Endothelial cell of umbilical vein (primary cell): ENCODE measurements at places on chromosomes 2 and 18. TPM values are rescaled to one million over a fixed set of nuclear protein-coding genes. Genes with fewer than 3 reads are reported as not detected.
A peak's percentile ranks its signal among the peaks of the same experiment; 100 is the strongest.

DNA sequence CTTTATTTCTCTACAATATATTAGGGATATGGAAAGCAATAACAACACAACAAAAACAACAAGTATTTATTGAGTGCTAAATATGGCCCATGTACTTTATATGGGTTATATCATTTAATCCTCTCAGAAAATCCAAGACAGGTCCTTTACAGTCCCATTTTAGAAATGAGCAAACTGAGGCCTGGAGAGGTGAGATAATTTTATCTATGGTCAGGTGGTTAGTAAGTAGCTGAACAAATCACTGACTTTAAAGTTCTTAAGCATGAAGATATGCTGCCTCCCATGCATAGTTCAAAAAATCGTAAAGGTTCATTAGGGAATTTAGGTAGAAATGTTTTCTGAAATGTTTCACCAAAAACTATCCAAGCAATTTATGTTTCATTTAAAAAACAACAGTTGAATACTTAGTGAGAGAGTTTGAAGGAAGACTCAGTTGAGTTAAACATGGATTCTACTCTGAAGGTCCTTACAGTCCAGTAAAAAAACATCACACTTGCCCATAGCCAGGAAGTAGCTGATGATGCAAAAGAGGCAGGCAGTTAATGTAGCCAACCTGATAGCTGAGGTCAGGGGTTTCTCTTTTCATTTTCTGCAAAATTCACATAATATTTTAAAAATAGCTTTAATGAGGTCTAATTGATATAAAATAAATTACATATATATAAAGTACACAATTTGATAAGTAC lies 7.6 kb upstream of the NFE2L2 start:
- no peaks in the 10 kb centered on the region for H3K27me3 ChIP-seq
- peaks cover 25% of the 10 kb centered on the region for H3K4me1 ChIP-seq
- H3K27ac ChIP-seq: no peak overlapping the region
- H3K36me3 ChIP-seq: no peaks in the 10 kb centered on the region
- no peak overlapping the region for H3K4me3 ChIP-seq

GRCh38 chr2:166155589-166155988 lies 27.8 kb upstream of the SCN1A start:
- no peaks in the 10 kb centered on the region for H3K4me1 ChIP-seq
- H3K27ac ChIP-seq: no peak overlapping the region
- H3K36me3 ChIP-seq: no peaks in the 10 kb centered on the region
- H3K4me3 ChIP-seq: no peak overlapping the region
- H3K27me3 ChIP-seq: no peaks in the 10 kb centered on the region

The TMEM247 gene
- not detected in 2 replicates for polyA plus RNA-seq

GRCh38 chr2:37788602-37789209 lies 117.3 kb upstream of the CDC42EP3 start:
- H3K4me3 ChIP-seq: no peak overlapping the region
- no peaks in the 10 kb centered on the region for H3K4me1 ChIP-seq
- no peaks in the 10 kb centered on the region for H3K36me3 ChIP-seq
- no peaks in the 10 kb centered on the region for H3K27me3 ChIP-seq

DNA sequence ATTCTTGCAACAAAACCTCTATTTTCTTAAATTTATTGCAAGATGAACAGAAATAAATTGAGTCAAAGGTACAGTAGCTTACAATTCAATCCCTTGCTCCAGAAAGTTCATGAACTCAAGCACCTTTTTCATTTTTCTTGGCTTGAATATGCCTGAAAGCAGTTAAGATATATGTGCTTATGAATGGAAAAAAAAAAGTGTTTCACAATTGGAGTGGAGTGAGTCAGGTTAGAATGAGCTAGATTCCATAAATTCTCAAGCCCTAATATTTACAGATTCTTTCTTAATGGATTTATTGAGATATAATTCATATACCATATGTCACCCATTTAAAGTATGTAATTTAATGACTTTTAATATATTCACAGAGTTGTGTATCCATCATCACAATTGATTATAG lies 39.6 kb upstream of the NEMP2 start:
- no peaks in the 10 kb centered on the region for H3K4me1 ChIP-seq
- H3K4me3 ChIP-seq: no peak overlapping the region
- no peaks in the 10 kb centered on the region for H3K36me3 ChIP-seq
- DNase-seq: no peak
- no peak overlapping the region for H3K27ac ChIP-seq

- DNase-seq: no peak
- H3K4me3 ChIP-seq: no peak overlapping the region
- H3K27ac ChIP-seq: no peak overlapping the region
- peaks cover 18% of the 10 kb centered on the region for H3K36me3 ChIP-seq
Measured at GRCh38 chr2:37287966-37288365, 36.7 kb downstream of the PRKD3 start.

The PRSS56 gene
- not detected in 2 replicates for polyA plus RNA-seq

DNA sequence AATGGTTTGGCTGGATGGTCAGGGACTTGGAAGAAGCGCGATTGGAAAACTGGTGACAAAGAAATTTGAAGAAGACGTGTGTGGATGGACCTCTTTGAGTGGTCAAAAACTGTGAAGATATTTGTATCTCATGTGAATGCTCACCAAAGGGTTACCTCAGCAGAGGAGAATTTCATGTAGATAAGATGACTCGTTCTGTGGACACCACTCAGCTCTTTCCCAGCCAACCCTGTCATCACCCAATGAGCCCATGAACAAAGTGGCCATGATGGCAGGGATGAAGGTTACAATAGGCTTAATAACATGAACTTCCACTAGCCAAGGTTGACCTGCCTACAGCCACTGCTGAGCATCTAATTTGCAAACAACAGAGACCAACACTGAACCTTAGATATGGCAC lies 248.3 kb downstream of the KCNE4 start:
- no peak overlapping the region for H3K27ac ChIP-seq
- no peak overlapping the region for H3K4me3 ChIP-seq
- no peaks in the 10 kb centered on the region for H3K27me3 ChIP-seq
- no peak for DNase-seq
- no peaks in the 10 kb centered on the region for H3K36me3 ChIP-seq

GRCh38 chr2:53793261-53793660 lies 6.4 kb downstream of the ERLEC1 start:
- no peaks in the 10 kb centered on the region for H3K27me3 ChIP-seq
- H3K36me3 ChIP-seq: no peaks in the 10 kb centered on the region
- DNase-seq: no peak
- no peak overlapping the region for H3K4me3 ChIP-seq

DNA sequence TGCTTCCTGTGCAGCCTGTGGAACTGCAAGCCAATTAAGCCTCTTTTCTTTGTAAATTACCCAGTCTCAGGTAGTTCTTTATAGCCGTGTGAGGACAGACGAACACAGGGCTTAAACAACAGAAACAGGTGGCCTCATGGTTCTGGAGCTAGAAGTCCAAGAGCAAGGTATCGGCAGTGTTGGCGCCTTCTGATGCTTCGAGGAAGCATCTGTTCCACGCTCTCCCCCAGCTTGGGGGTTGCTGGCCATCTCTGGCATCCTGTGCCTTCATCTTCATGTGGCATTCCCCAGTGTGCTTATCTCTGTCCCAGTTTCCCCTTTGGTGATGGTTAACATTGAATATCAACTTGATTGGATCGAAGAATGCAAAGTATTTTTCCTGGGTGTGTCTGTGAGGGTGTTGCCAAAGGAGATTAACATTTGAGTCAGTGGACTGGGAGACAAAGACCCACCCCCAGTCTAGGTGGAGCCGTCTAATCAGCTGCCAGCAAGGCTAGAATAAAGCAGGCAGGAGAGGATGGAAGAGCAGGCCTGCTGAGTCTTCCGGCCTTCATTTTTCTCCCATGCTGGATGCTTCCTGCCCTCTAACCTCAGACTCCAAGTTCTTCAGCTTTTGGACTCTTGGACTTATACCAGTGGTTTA lies 287.6 kb downstream of the PHLPP1 start:
- peaks cover 10% of the 10 kb centered on the region for H3K4me1 ChIP-seq
- H3K27me3 ChIP-seq: no peaks in the 10 kb centered on the region
- no peak overlapping the region for H3K4me3 ChIP-seq
- no peaks in the 10 kb centered on the region for H3K36me3 ChIP-seq
- no peak for DNase-seq
- H3K27ac ChIP-seq: no peak overlapping the region

- no peak overlapping the region for H3K27ac ChIP-seq
- H3K4me3 ChIP-seq: no peak overlapping the region
- H3K27me3 ChIP-seq: no peaks in the 10 kb centered on the region
- peak; percentile 61 for DNase-seq
- H3K4me1 ChIP-seq: no peaks in the 10 kb centered on the region
- no peaks in the 10 kb centered on the region for H3K36me3 ChIP-seq
Measured at GRCh38 chr18:68735483-68736343, 20.8 kb upstream of the TMX3 start.

GRCh38 chr2:27214941-27215340 lies 2.2 kb upstream of the CAD start:
- no peaks in the 10 kb centered on the region for H3K27me3 ChIP-seq
- no peak for DNase-seq
- no peaks in the 10 kb centered on the region for H3K36me3 ChIP-seq
- H3K4me3 ChIP-seq: no peak overlapping the region
- no peak overlapping the region for H3K27ac ChIP-seq

- no peaks in the 10 kb centered on the region for H3K27me3 ChIP-seq
- DNase-seq: no peak
- H3K27ac ChIP-seq: no peak overlapping the region
- H3K36me3 ChIP-seq: no peaks in the 10 kb centered on the region
- no peaks in the 10 kb centered on the region for H3K4me1 ChIP-seq
Measured at GRCh38 chr2:181025004-181025403, 44.6 kb downstream of the UBE2E3 start.

GRCh38 chr2:112836163-112836560 lies 417 bp downstream of the IL1B start:
- no peaks in the 10 kb centered on the region for H3K27me3 ChIP-seq
- H3K27ac ChIP-seq: no peak overlapping the region
- no peak for DNase-seq
- peaks cover 15% of the 10 kb centered on the region for H3K4me1 ChIP-seq
- no peak overlapping the region for H3K4me3 ChIP-seq

DNA sequence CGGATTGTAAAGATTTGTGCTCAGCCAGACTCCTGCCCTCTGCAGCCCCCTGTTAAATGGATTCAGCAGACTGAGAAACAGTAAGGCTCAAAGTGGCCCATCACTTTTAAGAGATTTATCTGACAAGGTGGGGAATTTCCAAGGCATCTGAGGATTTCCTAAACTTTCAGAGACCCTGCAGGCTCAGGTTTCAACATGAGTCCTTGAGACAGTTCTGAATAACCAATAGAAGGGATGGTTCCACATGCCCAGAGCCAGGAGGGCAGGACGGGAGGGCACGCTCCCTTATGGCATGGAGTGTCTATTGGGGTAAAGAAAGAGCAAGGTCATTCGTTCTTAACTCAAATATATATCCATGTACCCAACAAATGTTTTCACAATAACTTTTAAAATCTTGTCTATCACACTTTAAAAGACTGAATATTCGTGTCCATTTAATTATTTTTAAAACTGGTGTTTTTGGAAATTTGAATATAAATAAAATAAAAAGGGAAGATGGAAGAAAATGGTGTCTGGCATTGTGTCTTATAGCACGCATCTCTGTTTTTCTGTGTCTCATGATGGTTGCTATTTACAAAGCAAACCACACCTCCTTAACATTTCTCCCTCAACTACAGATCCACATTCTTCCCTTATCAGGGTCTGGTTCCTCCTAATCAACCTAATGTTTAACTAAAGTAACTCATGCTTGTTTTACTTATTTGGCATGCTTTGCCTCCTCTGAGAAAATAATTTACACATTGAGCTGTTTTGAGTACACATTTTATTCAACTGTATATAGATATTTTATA lies 56.0 kb upstream of the DSG1 start:
- DNase-seq: no peak
- H3K27ac ChIP-seq: no peak overlapping the region
- H3K36me3 ChIP-seq: no peaks in the 10 kb centered on the region
- H3K4me1 ChIP-seq: no peaks in the 10 kb centered on the region
- no peak overlapping the region for H3K4me3 ChIP-seq

DNA sequence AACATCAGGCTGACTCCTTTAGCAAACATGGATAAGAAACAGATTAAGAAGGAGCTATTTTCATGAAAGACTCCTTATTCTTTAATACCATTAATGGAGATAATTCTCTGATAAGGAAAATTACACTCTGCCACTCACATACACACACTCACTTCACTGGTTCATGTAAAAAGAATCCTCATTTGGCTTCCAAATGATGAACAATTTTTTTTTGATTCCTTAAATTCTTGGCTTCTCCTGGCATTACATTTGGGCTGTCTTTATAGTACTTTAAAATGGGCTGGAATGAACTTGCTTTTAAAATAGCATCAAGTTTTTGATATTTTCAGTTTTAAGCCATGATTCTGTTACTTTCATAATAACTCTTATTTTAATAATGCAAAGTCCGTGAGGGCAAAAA lies 328.6 kb downstream of the SLC8A1 start:
- H3K4me3 ChIP-seq: no peak overlapping the region
- no peaks in the 10 kb centered on the region for H3K27me3 ChIP-seq
- no peak overlapping the region for H3K27ac ChIP-seq
- no peak for DNase-seq
- H3K36me3 ChIP-seq: no peaks in the 10 kb centered on the region

The ASPRV1 gene
- polyA plus RNA-seq: 0.19 and 0.22 TPM in 2 replicates

GRCh38 chr2:117631152-117631945 lies 183.1 kb upstream of the DDX18 start:
- no peak overlapping the region for H3K27ac ChIP-seq
- no peaks in the 10 kb centered on the region for H3K4me1 ChIP-seq
- DNase-seq: no peak
- H3K4me3 ChIP-seq: no peak overlapping the region
- no peaks in the 10 kb centered on the region for H3K27me3 ChIP-seq
- H3K36me3 ChIP-seq: no peaks in the 10 kb centered on the region

The TUBA3E gene
- not detected in 2 replicates for polyA plus RNA-seq

- H3K27ac ChIP-seq: no peak overlapping the region
- no peak for DNase-seq
- no peaks in the 10 kb centered on the region for H3K27me3 ChIP-seq
- H3K36me3 ChIP-seq: no peaks in the 10 kb centered on the region
Measured at GRCh38 chr18:74132201-74132600, 15.4 kb downstream of the FBXO15 start.

The PDE11A gene
- 0.06 and 0.07 TPM in 2 replicates for polyA plus RNA-seq
